Activated gamma-delta T cell treated with anti-CD3 and anti-CD28 coated beads, Interleukin-2, amount 50 U/mL, for 16 hours (primary cell): ENCODE measurements at places on chromosomes 16 and 17.

DNA sequence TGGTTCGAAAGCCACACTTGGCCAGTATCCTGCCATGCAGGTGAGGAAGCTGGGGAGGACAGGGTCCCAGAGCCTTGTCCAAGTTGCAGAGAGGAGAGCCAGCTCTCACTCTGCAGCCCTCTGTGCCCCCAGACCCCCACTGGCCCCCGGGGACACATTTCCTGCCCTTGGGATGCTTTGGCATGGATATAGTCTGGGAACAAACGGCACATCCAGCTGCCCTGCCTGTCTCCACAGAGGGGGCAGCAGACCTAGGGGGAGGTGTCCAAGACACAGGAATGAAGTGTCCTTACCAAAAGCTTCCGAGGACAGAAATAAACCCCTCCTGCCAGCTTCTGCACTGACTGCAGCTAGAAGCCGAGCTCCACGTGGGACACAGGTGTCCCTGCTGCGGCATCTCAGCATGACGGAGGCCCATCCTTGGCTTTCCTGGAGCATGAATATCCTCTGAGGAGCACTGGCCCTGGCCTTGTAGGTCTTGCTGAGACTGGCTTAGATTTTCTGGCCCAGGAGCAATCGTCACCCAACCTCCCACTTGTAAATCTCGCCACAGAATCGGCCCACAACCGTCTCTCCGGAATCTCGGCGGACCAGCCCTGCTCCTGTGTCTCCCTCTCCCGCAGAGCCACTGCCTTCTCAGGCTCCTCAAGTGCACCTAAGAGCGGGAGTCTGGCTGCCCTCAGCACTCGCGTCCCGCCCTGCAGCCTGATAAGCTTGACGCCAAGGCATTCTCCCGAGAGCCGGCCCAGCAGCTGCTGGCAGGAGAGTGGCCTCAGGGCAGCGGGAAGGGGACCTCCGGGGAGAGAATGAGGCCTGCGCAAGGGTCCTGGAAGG lies 1.1 kb upstream of the CAPN15 start:
- no peak for DNase-seq

DNA sequence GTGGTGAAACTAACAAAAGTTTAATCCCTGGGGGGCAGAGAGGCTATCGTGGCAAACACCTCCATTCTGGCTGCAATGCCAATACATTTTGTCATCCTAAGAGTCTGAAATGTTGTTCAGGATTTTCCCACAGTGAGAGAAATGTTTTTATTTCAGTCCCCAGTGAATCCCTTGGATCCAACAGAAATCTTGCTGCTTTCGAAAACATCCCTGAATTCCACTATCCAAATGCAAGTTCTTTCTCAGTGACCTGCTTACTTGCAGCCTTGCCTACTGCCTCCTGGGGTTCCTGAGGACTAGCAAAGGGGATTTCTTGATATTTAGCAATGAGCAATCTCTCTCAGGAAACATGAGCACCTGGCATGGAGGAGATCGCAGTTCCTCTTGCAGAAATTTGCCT lies 202.1 kb upstream of the IRX3 start:
- DNase-seq = no peak

DNA sequence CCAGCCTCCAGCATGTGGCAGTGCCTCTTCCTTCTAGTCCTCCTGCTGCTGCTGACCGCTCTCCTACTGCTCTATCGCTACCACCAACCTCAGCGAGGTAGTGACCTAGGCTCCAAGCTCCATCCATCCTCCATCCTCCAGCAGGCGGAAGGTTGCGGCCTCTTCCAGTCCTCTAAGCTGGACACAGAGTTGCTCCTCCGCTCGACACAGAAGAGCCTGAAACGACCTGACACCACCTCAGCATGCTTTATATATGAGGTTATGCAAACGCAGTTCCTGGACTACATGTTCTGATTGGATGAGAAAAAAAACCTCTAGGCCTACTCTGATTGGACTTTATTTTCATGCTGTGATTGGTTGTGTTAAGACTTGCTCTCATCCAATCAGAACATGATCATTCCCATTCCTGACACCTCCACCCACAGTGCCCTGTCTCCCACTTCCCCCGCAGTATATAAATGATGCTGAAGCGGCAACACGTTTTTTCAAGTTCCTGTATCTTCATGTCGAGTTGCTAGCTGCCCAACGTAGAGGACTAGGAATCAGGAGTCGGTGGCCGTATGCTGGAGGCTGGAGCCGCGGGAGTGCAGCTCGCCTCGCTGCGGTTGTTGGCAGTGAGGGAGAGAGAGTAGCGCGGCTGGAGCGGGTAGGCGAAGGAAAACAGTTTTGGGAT lies 398.1 kb downstream of the KCNJ18 start:
- no peak for DNase-seq

GRCh38 chr16:200388-200787 lies 20.1 kb downstream of the HBQ1 start:
- no peak for DNase-seq

GRCh38 chr17:10793816-10794215 lies 10.1 kb downstream of the TMEM238L start:
- DNase-seq = no peak

DNA sequence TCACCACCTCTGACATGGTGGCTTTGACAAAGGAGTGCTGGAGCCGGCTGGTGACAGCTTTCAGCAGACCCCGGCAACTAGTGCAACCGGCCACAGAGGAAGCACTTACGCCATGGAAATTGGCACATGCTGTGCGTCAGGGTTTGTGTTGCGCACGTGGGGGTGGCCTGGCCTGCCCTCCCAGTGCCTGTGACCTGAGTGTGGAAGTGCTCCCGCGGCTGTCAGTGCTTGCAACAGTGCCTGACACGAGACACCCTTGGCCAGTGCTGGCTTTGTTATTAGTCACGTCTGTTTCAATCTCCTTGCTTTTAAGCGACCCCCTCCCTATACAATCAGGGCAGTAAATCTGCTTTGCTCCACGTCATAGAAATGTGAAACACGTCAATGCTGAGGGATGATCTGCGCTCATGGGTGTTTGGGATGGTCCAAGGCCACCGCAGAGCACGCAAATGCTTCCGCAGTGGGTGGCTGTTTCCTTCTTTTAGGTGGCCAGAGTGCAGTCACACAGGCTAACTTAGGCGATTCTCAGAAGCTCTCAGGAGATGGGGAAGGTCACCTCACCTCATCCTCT lies 64.3 kb downstream of the PGS1 start:
- no peak for DNase-seq

GRCh38 chr17:8939496-8940334 lies 25.8 kb downstream of the PIK3R5 start:
- DNase-seq = no peak

DNA sequence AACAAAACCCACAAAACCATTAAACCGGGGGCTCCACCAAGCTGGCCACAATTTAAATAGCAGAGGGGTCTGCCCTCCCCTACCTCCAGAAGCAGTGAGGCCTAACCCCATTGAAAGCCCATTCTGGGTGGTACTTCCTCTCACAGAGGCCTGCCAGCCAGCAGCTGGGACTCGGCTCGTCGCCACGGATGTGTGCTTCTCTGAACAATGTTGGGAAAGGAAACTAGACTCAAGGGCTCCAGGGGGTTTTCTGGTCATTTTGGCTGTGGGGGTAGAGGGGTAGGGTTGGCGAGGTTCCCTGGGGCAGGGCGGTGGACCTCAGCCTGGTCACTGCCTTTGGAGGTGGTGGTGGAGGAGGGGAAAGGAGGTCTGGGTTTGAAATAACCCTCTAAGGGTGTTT lies 4.7 kb upstream of the PLCG2 start:
- no peak for DNase-seq

GRCh38 chr16:67893743-67894399 lies 817 bp downstream of the PSKH1 start:
- DNase-seq = no peak

DNA sequence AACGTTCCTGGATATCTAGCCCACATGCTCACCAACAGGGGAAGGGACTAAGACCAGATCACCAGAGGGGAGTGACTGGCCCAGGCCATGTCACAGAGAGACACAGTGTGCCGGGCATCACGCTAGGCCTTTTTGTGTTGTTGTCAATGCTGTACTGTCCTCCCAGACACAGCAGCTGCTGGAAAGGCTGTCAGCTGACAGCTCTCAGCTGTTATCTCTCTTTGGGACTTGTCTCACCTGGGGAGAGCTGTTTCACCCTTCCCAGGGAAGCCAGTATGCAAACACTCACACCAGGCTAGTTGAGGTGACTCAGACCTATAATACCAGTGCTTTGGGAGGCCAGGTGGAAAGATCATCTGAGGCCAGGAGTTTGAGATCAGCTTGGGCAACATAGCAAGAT lies 19.4 kb downstream of the UNC45B start:
- no peak for DNase-seq

DNA sequence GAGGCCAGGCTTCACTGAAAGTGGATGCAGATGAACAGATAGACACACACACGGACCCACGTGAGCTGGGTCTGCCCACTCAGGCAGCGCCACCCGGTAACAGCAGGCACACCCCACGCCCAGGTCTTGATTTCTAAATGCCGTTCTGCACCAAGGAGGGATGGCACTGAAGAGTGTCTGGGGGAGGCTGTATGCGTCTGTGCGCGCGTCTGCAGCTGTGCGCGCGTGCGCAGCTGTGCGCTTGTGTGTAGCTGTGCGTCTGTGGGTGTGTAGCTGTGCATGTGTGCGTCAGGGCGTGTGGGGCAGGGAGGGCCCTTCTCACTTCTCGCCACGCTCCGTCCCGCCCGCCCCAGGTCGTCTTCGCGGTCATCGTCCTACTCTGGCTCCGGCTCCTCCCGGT lies 15.5 kb upstream of the IL17C start:
- DNase-seq = no peak

- no peak for DNase-seq
Observed at GRCh38 chr17:31787857-31788570, 71.0 kb downstream of the COPRS start.

GRCh38 chr17:81081222-81082176 lies 46.5 kb downstream of the BAIAP2 start:
- DNase-seq = no peak

GRCh38 chr16:76280421-76281215 lies 3.4 kb downstream of the CNTNAP4 start:
- no peak for DNase-seq
